ENCODE measurements at places on chromosomes 4 and X.

DNA sequence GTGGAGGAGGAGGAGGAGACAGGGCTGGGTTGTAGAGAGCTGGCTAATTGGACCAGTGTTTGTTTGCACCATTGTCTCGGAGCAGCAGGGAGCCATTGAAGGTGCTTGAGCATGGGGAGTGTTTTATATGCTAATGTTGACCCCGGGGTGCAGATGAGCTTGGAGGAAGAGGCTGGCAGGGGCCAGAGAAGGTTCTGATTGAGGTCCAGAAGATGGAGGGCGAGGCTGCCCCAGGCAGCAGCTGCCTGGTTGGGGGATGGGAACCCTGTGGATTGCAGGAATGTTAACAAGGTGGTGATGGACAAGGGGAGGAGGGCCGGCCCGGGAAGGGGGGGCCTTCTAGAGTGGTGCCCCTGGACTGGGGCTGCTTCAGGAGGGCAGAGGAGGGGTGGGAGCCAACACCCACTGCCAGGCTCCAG is 18.0 kb downstream of the DOK7 start:
- DNase-seq, result no peak

GRCh38 chrX:110145854-110146253 is 142.9 kb downstream of the TMEM164 start:
- no peak for DNase-seq

GRCh38 chr4:11250510-11250909 is 178.2 kb downstream of the HS3ST1 start:
- no peak for DNase-seq

- DNase-seq, result no peak
Measured at GRCh38 chr4:173181848-173182247, 13.2 kb downstream of the GALNT7 start.

GRCh38 chrX:69179380-69179911 is 14.2 kb upstream of the PJA1 start:
- DNase-seq, result no peak

- DNase-seq, result no peak
Measured at GRCh38 chr4:139083607-139083955, 68.0 kb downstream of the NOCT start.

- no peak for DNase-seq
Measured at GRCh38 chrX:45540181-45540580, 339.5 kb upstream of the DIPK2B start.

- DNase-seq, result no peak
Measured at GRCh38 chrX:99705701-99706100, 704.4 kb downstream of the PCDH19 start.

GRCh38 chrX:124338733-124339514 is 6.5 kb downstream of the TEX13D start:
- no peak for DNase-seq

GRCh38 chr4:159652871-159653270 is 550.0 kb downstream of the RAPGEF2 start:
- DNase-seq, result no peak
